ENCODE measurements at places on chromosomes 4 and X.

DNA sequence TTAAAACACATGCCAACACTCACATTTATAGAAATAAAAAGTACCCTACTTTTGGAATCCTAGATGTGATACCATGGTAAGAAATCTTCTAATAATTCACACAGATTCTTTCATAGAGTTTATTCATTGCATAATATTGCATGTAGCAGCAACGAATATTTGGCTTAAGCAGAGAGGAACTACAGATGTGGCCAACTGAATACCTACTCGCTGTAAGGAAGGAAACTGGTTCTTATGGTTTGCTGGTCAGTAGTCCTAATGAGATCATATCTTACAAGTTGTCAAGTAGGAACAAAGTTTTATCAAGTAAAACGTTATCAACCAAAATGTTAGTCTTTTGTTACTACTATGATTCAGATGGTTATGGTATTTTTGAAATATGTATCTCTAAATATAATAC, 996.1 kb downstream of the PDHA2 start:
- no peak for DNase-seq

- DNase-seq = no peak
Observed at GRCh38 chr4:87326460-87326859, 3.8 kb upstream of the HSD17B13 start.

GRCh38 chr4:19807505-19807904, 444.2 kb upstream of the SLIT2 start:
- no peak for DNase-seq

- DNase-seq = no peak
Observed at GRCh38 chr4:181608181-181608580, 635.0 kb upstream of the TENM3 start.

DNA sequence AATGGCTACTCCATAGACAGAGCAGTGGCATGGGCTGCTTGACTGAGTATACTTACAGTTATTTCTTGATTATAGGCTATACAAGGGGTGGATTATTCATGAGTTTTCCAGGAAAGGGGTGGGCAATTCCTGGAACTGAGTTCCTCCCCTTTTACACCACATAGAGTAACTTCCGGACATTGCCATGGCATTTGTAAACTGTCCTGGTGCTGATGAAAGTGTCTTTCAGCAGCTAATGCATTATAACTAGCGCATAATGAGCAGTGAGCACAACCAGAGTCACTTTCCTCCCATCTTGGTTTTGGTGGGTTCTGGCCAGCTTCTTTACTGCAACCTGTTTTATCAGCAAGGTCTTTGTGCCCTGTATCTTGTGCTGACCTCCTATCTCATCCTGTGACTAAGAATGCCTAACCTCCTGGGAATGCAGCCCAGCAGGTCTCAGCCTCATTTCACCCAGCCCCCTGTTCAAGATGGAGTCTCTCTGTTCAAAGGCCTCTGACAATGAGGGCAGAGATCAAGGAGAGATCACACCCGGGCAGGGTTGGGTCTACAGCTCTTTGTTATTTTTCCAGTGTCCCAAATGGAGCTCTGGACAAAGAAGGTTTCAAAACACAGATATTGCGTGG, 468.4 kb upstream of the PRKX start:
- no peak for DNase-seq

DNA sequence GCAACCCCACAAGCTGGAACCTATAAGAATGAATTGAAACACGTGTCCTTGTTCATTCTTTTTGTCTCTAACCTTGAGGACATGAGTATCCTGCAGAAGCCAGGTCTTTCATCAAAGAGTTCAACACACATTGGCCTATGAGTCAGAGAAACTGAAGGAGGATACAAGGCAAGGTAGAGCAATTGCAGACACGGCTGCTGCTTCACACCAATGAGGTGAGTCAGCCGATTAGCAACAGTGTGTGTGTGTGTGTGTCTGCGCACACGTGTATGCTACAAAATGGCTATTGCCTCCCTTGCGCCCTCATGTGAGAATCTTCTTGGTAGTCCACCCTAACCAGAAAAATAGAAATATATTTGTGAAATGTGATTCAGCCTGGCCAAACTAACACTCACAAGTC, 1477.7 kb upstream of the IGFBP7 start:
- DNase-seq = no peak

DNA sequence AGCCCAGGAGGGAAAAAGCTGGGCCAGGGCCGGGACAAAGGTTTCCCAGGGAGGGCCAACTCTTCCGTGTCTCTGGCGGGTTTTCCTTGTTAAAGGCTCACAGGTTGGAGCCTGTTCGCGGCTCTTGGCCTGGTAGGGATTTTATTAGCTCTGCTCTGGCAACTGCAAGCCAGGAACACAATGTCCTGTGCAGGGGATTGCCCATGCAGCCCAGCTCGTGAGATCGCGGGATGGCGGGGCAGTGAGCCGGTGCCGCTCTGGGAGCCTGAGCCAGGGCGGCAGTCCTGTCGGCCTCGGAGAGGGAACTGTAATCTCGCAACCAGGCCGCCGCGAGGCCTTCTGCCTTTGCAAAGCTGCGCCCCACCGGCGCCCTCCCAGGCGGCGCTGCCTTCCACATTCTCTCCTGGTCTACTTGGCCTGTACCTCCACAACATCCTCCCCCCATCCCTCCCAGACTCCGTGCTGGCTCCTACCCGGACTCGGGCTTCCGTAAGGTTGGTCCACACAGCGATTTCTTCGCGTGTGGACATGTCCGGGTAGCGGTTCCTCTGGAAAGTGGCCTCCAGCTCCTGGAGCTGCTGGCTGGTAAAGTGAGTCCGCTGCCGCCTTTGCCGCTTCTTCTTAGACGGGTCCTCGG, 2.1 kb downstream of the PITX2 start:
- no peak for DNase-seq

DNA sequence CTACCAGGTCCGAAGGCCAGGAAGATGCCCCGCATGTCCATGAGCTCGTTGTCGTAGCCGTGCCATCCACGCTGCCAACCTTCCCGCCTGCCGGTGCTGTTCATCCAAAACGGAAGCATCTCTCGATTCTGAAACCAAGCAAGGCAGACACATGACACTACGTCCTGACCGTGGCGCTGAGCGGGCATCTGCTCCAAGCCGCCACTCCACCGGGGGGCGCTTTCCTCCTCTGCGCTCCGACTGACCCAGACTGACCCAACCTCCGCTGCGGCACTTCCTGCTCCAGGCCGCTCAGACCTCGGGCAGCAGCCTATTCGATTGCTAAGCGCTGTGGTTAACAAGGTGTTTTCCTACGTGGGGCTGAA, 120.5 kb downstream of the ENPP6 start:
- DNase-seq = no peak

DNA sequence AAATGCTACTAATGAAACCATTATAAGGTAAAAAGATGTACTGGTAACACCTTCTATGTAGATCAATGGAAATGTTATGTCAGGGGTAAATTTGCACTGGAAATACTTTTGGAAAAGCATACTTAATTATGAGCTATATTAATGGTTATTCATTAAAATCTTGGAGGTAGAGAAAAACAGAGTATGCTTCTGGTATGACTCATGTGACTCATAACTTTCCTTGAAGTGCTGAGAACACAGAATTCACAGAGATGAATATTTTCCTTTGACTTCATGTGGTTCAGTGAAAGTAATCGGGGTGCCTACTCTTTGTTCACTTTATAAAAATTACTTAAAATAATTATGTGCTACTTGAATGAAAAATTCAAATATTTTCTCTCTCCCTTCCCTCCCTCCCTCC, 254.2 kb downstream of the KCTD8 start:
- DNase-seq = no peak

DNA sequence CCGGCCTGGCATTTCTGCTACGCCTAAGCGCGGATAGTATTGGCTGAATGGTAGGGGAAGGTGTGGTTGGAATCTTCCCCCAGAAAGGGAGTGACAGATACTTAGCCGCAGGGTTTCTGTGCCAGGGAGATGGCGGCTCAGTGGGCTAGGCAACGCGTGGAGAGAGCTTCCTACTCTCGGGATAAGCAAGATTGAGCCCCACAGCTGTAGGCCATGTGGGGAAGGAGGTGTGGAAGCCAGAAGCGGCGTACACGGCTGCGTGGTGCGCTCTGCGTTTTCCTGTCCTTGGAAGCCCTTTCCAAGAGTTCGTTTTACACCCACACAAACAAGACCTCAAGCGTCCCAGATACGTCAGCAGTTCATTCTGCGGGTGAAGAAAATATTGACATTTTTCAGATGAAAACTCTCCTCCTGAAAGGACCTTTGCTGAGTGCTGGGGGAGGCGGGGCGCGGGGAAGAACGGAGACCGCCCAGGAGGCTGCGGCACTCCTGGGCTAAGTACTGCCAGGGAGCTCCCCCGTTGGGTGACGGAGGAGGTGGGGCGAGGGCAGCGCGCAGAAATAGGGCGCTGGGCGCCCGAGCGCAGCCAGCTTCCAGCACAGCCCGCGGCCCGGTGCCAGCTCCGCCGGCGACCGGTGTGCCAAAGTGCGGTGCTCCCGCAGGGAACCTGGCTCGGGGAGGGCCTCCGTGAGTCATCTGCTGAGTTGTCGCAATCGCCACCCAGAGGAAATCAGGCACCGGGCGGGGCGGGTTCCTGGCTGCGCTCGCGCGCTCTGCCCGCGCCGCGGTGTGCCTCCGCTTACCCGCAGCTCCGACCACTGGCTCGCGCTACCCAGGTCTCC, at the start of gene GPAT3:
Gene GPAT3, plus strand, starts transcription at position 589 of the 842 bp plus-strand sequence. CDS start 515 bp downstream, outside the sequence.
- peak; percentile 53 for DNase-seq

DNA sequence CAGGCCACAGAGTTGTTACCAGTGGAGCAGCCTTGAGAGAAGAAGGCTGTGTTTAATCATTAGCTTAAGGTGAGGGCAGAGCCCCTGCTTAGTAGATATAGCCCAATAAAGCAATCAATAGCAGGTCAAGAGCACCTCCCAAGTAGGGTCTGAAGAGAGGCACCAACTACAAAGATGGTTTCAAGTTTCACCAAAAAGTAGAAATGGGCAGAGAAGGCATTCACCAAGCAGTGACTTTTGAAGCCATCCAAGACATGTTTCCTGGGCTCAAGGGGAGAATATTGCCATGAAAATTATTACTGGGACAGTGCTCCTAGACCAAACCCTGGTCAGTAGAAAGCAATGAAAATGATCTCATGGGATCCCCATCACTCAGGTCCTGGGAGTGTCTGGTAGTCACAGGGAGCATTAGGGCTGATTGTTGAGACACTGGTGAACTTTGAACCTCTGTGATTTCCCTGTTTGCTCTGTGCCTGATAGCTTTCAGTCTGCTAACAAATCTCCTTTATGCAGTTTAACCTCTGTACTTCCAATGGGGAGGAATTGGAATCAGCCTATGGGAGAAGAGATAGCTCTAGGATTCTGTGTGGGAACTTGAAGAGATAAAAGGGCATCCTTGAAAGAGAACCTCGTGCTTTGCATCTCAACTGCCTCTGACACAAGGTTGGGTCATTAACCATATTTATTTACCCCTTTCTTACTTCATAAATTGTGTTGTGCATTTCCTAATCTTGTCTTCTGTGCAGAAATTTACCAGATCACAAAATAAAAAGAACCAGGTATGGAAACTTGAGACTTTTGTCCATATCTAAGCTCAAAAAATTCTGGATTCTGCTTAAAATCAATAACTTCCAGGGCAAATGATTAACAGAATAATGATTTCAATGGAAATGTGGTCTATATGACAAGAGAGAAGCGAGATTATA, 9.3 kb upstream of the OTC start:
- no peak for DNase-seq

DNA sequence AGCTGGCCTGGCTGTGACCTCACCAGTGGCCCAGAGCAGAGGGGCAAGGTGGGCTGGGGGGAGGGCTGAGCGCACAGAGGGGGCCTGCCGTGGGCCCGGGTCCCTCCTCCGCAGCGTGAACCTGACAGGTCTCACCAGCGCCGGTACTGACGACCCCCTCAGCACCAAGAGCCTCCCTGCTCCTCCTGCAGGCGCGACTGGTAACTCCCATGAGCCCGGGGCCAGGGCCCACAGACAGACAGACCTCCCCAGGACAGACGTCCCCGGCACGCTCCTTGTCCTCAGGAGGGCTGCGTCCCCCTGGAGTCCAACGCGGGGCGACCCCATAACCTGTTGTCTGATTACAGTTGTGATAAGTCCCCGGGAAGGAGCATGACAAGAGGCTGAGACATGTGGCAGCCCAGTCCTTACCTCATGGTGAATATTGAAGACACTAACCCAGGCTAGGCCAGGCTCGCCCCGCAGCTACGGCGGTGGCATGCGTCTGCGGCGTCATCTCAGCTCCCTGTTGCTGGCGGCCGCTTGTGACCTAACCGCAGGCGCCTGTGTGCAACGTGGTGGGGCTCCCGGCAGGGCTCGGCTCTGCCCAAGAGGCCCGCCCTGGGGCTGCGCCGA, 8.5 kb downstream of the AKAP17A start:
- DNase-seq = no peak

- no peak for DNase-seq
Observed at GRCh38 chr4:98571161-98571786, 87.1 kb downstream of the TSPAN5 start.

GRCh38 chr4:19130866-19131265, 1109.3 kb upstream of the LCORL start:
- no peak for DNase-seq

- DNase-seq = no peak
Observed at GRCh38 chr4:76546327-76546726, 111.3 kb downstream of the SHROOM3 start.

DNA sequence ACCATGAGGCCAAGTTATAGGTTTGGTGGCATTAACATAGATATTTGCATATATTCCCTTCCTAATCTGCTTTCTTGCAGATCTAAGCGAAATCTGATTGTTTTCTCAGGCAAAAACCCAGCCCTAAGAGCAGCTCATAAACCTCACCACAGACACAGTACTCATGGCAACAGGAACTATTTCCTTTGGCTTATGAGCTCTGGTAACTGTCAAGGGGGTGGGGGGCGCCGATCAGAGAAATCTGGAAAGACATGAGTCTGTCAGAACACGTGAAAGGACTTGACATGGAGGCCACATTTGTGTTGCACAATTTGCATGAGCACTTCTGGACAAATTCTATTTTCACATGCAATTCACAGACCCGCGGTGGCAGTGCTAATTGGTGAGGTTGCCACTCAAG, 83.7 kb downstream of the MGST2 start:
- no peak for DNase-seq

- no peak for DNase-seq
Observed at GRCh38 chr4:87853108-87853507, 20.3 kb downstream of the MEPE start.

GRCh38 chrX:39983715-39984114, 114.0 kb downstream of the BCOR start:
- DNase-seq = no peak

DNA sequence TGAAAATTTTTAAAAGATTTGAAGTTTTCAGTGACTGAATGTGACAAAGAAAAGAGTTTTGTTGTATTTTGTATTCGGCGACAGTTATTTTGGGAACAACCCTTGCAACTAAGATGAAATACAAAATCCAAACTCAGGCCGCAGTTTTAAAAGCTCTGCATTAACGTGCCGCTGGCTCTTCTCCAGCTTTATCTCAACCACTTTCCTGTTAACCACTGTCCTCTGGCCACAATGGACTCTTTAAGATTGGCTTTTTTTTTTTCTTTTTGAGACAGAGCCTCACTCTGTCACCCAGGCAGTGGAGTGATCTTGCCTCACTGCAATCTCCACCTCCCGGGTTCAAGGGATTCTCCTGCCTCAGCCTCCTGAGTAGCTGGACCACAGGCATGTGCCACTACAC, 22.1 kb upstream of the AMTN start:
- DNase-seq = no peak

- DNase-seq = no peak
Observed at GRCh38 chr4:138911909-138912703, 103.5 kb upstream of the NOCT start.

- DNase-seq = no peak
Observed at GRCh38 chr4:88225232-88226105, 58.9 kb downstream of the PPM1K start.

- DNase-seq = no peak
Observed at GRCh38 chr4:5710065-5710960, 688 bp upstream of the EVC start.

- no peak for DNase-seq
Observed at GRCh38 chr4:112277220-112277619, 8.5 kb downstream of the TIFA start.

GRCh38 chr4:2182994-2183393, 58.9 kb downstream of the HAUS3 start:
- no peak for DNase-seq
